ENCODE measurements at places on chromosomes 11 and 22.

DNA sequence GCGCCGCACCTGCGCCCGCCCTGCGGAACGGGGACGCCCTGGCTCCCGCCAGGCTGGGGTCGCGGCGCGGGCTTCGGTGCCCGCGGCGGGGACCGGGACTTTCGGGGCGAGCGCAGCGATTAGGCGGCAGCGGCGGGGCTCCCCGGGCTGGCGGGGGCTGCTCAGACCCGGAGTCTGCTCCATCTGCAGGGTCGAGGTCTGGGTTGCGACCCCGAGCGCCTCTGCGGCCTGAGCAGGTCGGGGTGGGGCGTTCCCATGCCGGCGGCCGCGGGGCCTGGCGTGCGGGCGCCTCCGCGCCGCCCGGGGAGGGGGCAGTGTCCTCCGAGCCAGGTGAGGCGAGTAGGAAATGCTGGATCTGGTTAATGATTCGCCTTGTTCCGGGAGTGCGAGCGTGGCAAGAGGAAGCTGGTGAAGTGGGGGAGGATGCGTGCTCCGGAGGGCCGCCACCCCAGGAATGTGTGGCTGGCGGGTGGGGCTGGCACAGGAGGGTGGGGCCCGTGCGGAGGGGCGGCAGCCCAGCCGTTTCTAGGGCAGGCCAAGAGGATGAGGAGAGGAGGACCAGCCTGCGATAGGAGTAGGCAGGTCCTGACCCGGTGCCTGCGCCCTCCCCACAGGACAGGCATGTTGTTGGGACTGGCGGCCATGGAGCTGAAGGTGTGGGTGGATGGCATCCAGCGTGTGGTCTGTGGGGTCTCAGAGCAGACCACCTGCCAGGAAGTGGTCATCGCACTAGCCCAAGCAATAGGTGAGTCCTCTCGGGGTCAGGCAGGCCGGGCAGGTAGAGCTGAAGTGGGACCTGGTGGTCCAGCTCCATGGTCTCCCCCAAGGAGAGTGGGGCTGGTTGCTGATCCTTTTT, 606 bp downstream of the RASSF7 start:
- no peak for DNase-seq

GRCh38 chr22:20299746-20300136, 20.1 kb downstream of the DGCR6L start:
- no peak for DNase-seq

DNA sequence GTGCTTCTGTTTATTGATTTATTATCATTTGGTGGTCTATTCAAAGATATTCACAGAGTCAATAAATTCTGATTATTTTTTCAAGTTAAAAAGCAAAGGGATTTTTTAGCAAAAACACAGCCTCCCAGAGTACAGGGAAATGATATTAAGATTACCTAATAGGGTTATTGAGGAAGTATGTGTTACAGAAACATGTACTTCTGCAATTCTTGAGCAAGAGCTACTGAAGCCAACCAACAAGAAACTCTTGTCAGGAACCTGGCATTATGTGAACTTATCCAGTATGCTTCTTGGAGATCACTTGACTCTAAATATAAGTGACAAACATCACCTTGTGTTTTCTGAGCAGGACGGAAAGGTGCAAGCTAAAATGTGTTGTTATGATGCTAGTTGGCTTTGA, 42.0 kb upstream of the CARD18 start:
- DNase-seq: no peak

DNA sequence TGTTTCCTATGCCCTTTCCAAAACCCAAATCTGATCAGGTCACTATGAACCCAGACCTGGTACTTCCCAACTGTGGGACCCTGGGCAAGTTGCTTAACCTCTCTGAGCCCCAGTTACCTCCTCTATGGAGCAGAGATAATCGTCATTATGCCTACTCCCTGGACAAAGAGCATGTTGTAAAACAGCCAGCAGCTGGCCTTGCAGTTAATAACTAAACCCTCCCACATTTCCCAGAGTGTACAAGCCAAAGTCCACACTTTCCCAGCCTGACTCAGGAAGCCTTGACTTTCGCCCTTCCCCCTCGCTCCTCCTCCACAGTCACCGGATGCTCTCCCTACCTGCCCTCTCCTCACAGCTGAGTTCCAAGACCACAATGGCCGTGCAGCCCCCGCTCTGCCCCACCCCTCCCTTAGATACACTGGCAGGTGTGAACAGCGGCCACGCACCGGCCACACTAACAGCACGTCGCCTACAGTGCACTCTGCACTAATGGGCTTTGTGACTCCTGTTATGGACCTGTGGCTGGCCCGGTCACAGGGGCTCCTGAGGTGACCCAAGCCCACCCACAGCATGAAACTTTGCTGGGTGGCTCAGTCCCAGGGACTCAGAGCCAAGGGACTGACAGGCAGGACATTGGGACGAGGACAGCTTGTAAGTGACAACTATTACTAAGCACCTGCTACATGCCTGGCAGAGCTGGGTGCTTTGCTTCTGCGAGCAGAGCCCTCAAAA, 15.6 kb upstream of the MFNG start:
- DNase-seq: no peak

- DNase-seq: no peak
These were observed 44.4 kb downstream of the CYTH4 start for GRCh38 chr22:37326726-37327125.

DNA sequence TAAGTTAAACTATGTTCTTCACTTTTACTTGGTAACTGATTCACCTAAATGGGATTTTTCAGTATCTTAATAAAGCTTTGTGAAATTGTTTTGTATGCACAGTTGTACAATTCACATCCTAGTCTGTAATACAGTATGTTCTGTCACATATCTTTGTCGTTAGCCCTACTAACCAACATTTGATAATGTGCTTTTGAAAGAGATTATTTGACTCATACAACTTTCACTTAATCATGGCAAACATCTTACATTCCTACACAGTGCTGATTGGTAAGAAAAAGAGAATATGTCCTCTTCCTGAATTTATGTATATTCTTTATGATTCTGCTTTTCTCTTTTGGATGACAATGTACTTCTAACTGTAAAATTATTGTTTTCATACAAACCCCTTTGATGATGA, 234.5 kb downstream of the METTL15 start:
- DNase-seq: no peak

- DNase-seq: no peak
These were observed 30.7 kb downstream of the BUD13 start for GRCh38 chr11:116742104-116742503.
